CD4-positive, alpha-beta T cell treated with Interleukin-21 for 1 hour (primary cell): ENCODE measurements at places on chromosomes 5 and 9.

GRCh38 chr5:125214080-125214479, 467.6 kb upstream of the ZNF608 start:
- no peak for DNase-seq

DNA sequence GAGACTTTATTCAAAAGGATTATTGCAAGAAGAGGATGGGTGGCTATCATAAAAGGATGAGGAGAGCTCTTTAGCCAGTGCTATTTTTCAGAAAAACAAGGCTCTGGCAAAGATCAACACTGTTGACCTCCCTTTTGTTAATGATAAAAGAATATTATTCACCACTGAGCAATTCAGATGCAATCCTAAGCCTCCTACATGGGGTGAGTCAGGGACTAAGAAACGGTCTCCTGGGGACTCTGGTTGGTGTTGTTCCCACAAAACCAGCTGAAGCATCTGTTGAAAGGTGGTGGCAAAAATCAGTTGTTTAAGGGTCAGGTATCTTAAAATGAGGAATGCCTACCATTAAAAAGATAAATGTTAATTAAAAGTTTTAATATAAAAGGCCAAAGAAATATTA, 7.7 kb upstream of the GCNT1 start:
- DNase-seq, result no peak

GRCh38 chr9:127742435-127743088, 7.5 kb upstream of the TOR2A start:
- no peak for DNase-seq

- no peak for DNase-seq
Measured at GRCh38 chr5:44769200-44769876, 39.4 kb upstream of the MRPS30 start.

DNA sequence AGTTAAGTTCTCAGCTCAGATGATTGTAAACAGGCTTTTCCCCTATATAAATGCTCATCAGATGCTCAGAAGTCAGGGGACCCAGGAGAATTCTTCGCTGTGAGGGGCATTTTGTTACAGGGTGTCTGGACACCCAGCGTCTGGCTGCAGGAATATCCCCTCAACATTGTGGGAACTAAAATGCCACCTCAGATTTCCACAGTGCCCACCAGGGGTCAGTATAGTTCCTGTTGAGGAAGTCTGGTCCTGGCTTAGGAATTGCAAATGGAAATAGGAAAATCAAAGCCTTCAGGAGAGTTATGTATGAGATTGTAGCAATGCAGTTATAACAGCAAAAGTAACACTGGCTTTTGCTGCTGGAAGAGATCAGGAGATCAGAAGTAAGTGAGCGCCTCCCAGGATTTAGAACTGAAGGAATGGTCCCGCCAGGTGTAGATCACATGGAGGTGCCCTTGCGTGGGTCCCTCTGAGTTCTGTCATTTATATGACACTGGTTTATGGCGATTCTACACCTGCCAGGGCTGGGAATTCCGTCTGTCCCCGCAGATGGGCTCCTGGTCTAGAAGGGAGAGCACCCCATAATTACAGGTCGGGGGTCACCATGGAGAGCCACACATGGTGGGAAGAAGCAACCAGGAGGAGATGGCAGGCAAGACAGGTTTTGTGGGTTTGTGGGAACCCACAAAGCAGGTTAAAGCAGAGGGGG, 47.1 kb upstream of the CTSL start:
- peak; percentile 33 for DNase-seq
